ENCODE measurements at places on chromosomes 2 and 18.

DNA sequence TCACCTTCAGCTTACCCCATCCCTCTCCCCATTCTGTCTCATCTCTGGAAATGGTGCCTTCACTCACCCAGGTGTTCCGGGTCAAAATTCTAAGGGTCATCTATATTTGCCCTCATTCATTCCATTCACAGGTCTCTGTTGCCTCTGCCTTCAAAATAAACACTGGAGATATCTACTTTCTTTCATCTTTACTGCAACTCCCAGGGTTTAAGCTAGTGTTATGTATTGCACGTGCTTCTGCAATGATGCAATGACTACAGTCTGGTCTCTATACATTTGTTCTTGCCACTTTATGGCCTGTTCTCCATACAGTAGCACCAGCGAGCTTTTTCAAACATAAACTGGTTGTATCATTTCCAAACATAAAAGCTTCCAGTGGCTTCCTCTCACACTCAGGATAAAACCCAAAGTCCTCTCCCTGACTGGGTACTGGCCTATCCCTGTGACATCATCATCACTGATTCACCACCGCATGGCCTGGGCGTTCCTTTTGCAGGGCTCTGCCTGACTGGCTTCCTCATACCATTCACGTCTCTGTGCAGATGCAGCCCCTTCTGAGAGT lies 14.3 kb downstream of the DSG2 start:
- DNase-seq, result no peak

GRCh38 chr18:23683671-23684070 lies 5.6 kb upstream of the LAMA3 start:
- no peak for DNase-seq

DNA sequence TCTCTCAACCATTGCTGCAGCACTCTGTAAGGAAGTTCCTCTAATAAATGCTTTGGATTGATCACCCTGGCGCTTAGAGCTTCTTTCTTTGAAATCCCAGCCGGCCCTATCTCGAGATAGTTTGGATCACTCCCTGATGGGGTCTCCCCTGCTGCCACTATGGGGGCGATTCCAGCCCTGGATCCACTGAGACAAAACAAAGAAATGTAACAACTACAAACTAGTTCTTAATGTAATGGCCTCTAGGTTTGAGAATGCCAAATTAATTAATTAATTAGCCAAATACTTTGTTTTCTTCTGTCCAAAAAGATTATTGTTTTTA lies 15.2 kb downstream of the SRSF7 start:
- DNase-seq, result no peak

DNA sequence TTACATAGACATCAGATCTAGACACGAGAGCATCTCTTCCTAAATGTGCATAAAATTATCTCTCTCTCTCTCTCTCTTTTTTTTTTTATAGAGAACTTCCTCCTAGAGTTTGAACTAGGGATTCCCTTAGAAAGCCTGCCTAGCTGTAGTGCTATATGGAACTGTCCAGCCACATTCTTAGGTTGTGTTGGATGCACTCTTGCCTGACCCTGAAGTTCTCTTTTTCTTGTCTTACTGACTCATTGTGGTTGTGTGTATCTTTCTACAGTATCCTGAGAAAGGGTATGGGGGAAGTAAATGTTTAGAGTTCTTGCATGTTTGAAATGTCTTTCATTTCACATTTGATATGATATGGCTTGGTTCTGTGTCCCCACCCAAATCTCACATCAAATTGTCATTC lies 368.2 kb downstream of the CDH2 start:
- DNase-seq, result no peak

GRCh38 chr18:73947180-73947921 lies 200.3 kb downstream of the FBXO15 start:
- no peak for DNase-seq

DNA sequence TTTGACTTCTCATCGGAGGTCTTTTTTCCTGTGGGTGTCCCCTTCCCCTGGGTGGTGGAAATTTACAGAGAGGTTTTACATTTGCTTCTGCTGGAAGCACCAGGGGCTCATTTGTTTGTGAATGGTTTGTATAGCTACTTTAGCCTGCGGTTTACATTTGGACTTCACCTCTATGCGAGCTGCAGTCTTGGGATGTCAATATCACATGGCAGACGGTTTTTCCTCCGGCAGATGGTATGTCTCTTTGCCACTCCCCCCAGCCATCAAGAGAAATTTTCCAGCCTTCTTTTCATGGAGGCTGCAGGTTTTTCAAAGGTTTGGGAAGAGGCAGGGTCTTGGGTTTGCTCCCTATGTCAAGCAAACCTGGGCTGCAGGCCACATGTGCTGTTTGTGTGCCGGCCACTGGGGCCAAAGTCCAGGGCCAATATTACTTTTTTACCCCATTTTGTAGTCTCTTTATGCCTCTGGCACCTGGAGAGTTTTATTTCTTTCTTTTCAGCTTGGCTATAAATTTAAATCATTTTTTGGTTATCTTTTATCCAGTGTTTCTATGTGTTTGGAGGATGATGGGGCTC lies 23.9 kb upstream of the BOD1L2 start:
- no peak for DNase-seq

- no peak for DNase-seq
Measured at GRCh38 chr2:162416446-162416845, 72.5 kb downstream of the GCA start.

DNA sequence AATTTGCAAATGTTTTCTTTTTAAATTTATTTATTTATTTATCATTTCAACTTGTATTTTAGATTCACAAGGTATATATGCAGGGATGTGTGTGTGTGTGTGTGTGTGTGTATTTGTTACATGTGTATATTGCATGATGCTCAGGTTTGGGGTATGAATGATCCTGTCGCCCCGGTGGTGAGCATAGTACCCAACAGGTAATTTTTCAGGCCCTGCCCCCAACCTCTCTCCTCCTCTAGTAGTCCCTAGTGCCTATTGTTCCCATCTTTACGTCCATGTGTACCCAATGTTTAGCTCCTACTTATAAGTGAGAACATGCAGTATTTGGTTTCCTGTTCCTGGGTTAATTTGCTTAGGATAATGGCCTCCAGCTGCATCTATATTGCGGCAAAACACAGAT lies 33.0 kb upstream of the KIF5C start:
- no peak for DNase-seq

DNA sequence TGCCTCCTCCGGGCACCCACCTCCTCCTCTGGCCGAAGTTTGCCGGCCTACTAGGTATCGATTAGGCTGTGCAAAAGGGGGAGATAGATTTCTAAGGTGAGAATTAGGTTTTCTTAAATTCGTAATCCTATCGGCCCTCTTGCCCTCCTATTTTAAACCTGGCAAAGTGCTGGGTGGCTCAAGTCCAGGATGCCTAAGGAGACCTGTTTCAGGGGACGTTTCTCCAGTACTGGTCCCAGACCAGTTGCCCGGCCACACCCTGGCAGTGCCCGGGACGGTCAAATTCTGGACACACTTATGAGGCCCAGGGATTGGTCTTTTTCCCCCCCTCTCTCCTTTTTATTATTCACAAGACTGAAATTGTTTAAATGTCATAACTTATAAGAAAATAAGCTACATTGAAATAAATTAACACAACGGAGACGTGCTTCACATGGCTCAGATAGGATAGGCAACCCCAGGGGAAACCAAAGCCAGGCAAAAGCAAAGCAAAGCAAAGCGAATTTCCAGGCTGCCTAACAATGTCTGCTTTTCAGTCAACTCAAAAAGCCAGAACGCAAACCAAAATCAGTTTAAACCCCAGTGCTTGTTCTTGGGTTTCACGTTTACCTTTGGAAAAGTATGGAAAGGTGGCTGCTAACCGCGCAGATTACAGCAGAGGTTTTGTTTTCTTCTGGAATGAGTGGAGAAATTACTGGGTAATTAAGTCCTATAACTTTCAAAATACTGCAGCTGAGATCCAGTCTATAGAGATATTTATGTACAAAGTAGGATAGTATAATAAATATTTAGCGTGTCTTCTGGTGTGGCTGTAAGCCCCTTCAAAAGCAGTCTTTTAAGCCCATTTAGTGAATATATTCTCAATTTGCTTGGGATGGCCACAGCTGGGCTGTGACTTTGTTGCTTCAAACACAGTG lies 3.0 kb downstream of the GBX2 start:
- no peak for DNase-seq

DNA sequence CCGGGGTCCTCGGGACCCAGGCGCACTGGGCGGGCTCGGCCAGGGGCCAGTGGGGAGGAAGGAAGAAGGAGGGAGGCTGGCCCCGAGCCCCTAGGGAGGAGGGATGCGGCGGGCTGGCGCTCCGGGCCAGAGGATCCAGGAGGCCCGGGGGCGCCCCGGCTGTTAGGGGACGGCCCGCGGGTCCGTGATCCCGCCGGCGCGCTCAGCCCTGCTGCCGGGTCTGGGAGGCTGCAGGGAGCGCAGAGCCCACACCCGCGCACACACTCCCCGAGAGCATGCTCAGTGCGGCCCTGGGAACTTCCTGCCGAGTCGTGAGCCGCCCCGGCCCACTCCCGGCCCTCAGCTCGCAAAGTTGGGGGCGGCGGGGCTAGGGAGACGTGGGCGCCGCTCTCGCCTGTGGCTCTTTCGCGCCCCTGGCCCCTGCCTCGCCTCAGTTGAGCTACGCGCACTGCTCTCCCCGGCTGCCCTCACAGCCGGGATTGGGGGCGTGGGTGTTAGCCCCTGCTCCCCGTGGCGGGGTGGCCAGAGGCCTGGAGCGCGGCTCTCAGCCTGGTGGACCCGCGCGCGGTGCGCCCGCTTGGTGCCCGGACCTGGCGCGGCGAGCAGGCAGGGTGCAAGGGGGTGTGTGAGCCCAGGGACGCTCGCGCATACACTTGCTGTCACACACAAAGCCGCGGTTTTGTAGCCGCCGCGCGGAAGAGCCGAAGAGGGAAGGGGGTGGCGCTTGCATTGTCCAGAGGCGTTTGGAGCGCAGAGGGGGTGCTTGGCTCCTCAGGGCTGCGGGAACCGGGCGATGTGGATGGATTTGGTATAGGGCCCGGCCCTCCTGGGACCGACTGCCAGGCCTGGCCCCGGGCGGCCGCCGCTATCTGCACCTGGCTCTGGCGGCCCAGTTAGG lies 132.9 kb upstream of the MGAT5 start:
- peak; percentile 7 for DNase-seq

Measured in NCI-H446 treated with DMSO at 0.1 percent for 48 hours (cell line).